ENCODE measurements at places on chromosomes 13 and 19.

DNA sequence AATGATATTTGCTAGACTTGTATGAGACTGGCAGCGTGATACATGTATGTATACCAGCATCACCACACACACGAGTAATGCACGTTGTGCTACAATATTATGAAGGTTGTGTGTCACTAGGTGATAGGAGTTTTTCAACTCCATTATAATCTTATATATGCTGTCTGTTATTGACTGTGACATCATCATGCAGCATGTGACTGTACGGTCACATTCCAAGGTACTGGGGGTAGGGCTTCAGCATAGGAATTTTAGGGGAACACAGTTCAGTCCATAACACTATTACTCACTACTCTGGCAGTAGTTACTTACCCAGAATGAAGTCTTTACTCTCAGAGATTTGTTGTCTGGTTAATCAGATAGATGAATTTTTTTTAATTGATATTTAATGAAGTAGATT, 91.1 kb downstream of the CDK8 start:
- DNase-seq: no peak

DNA sequence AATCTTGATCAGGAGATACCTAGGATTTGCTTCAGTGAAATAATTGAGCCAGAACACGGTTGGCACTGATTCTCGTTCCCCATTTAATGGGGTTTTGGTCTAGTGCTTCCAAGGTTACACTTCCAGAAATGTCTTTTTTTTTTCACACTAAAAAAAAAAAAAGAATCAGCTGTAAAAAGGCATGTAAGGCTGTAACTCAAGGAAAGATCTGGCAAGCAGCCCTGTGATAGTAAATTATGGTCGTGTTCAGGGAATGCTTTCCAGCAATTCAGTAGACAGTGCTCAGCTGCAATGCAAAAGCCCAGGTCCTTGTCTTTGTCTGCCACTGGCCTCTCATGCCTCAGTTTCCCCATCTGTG, 27.2 kb upstream of the NDUFS7 start:
- no peak for DNase-seq

- peak; percentile 74 for DNase-seq
These were observed 7.0 kb upstream of the REXO1 start for GRCh38 chr19:1855040-1855827.

- no peak for DNase-seq
These were observed 259.2 kb downstream of the RFC3 start for GRCh38 chr13:34076943-34077703.

DNA sequence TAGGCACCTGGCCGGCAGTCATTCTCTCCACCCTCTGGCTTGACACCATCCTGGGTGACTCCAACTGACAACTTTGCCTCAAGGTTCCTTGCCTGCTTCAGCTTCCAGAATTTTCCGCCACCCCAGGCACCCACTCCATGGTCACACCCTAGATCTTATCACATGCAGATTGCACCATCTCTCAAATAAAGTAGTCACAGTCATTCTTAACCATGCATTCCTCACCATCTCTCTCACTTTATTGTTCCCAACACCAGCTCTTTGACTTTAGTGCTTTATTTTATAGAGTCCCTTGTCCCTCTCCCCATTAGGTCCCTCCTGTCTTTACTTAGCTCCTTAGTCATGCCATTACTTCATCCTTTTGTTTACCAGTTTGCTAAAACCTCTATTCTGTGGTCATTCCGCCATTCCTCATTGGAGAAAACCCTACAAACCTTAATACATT, 351.7 kb downstream of the SPRY2 start:
- no peak for DNase-seq

- no peak for DNase-seq
These were observed 78.0 kb downstream of the STARD13 start for GRCh38 chr13:33207615-33207961.

DNA sequence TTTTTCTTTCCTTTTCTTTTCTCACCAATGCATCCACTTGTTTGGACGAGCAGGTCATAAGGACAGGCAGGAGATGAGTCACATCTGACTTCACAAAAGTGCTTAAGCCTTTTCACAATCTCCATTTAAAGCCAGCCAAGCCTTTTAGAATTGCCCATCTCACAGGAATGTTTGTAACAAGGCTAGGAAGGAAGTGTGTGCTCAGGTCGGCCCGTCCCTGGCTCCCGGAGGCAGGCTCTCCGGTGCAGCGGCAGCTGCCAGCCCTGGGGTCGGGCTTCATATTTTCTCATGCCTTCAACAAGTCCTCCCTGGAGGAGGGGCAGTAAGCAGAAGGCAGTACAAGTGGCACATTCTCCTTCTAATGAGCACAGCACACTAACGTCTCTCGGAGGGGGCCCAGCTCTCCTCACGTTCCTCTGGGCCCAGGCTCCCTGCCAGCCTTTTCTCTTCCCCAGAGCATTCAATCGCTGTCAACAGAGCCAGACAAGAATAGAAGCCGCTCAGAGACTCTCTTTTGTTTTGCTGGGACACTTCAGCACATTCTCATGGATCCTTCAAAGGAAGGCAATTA, 180.5 kb downstream of the COL4A1 start:
- no peak for DNase-seq

- no peak for DNase-seq
These were observed 9.3 kb upstream of the SYT5 start for GRCh38 chr19:55189403-55189835.

GRCh38 chr13:42968906-42969305, 23.1 kb downstream of the EPSTI1 start:
- DNase-seq: no peak

- DNase-seq: no peak
These were observed 278.7 kb downstream of the GPC6 start for GRCh38 chr13:93505104-93505952.

DNA sequence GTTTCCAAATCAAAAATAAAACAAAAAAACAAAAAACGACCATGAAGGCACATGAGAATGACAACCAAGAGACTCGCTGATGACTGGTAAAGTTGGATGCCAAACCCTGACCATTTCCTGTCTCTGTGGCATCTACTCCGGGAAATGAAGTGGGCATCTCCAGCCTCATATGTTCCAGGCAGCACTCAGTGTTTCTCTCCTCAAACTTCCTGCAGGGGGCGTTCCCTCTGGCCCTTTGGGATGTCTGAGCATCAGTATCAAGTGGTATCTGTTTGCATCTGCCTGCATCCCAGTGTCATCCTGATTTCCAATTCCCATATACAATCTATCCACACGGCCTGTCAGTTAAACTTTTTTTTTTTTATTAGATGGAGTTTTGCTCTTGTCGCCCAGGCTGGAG, 9.8 kb upstream of the SIGLEC12 start:
- no peak for DNase-seq

GRCh38 chr19:56367829-56368711, 25.3 kb downstream of the ZNF582 start:
- DNase-seq: peak; percentile 47

DNA sequence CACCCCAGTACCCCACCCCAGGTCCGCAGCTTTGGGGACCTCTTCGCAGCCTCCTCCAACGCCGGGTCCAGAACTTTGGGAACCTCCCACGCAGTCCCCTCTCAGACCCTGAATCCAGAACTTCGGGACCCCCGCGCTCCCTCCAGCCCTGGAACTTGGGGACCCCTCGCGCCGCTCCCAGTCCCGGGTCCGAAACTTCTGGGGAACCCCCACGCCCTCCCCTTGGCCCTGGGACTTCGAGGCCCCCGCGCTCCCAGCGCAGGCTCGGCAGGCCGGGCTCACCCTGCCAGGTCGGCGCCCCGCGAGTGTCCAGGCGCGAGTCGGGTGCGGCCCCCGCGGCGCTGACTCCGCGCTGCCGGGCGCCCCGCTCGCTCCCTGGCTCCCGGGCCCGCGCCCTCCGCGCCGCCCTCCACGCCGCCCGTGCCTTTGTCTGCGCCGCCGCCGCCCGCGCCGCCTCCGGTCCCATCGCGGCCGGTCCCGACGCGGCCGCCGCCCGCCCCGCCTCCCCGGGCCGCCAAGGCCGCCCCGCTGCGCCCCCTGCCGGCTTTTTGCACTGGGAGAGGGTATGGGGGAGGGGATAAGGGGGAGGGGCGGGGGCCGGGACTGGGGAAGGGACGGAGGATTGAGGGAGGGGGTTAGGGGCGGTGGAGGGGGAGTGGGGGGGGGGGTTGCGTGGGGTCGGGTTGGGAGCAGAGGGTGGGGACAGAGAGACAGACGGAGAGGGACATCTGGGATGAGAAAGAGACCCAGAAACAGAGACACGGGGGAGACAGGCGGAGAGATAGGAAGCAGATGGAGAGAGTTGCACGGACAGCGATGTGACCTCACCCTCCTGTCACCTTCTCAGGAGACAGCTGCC, at the start of gene HOMER3:
Gene HOMER3 (minus strand): TSS at position 449 of the 859 bp plus-strand sequence. CDS start 2,235 bp downstream, outside the sequence.
- peak; percentile 80 for DNase-seq

DNA sequence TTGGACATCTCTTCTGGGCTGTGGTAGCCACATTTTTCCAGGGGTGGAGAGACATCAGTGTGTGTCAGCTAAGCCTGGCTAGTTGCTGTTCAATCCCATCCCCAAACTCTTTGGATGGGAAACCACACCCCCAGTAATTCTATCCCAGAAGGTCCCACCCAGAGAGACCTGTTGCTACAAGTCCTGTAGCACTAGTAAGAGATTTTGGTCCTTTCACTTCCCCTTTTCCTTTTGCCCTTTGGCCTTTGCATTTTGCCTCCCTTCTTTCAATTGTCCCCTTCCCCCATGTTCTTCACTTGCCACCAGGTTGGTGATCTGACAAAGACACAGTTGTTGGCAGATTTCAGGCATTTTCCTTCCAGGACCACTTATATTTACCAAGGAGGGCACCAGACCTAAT, 3.8 kb downstream of the CBY2 start:
- no peak for DNase-seq

DNA sequence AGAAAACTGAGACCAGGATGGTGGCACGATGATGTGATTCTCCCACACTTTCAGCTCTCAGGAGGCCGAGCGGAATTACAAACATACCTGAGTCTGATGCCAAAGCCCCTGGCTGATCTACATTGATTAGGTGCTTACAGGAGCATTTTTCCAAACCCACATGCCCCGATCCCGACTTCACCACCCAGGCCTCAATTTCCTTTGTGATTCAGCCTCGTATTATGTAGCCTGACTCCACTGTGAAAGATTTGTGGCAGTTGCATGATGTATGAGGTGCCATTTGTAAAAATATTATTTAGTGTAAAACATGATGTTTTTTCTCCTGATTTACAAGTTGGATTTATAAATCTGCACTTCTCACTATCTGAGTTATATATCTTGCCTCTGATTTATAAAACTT, 118.0 kb downstream of the TSHZ3 start:
- DNase-seq: no peak

- DNase-seq: no peak
These were observed 18.7 kb upstream of the AURKC start for GRCh38 chr19:57212109-57212508.

- no peak for DNase-seq
These were observed 99.3 kb downstream of the WDFY2 start for GRCh38 chr13:51683597-51683996.

- no peak for DNase-seq
These were observed 12.9 kb downstream of the N4BP2L1 start for GRCh38 chr13:32415019-32415418.

DNA sequence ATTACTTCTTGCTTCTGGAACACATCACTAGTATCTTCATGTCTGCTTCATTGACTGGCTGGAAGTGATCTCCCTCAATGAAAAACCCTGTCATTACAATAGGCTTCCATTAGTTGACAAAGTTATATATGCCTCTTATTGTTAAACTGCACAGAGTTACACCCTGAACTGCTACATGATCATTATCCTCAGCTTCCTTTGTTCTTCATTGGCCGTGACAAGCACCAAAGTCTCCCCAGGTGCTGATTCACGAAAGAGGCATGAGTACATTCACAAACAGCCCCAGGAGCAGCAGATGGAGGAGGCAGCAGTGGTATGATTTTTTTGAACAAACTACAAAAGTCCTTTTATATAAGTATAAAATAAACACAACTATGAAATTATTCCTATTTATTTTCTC, 51.4 kb downstream of the VWA8 start:
- DNase-seq: no peak

DNA sequence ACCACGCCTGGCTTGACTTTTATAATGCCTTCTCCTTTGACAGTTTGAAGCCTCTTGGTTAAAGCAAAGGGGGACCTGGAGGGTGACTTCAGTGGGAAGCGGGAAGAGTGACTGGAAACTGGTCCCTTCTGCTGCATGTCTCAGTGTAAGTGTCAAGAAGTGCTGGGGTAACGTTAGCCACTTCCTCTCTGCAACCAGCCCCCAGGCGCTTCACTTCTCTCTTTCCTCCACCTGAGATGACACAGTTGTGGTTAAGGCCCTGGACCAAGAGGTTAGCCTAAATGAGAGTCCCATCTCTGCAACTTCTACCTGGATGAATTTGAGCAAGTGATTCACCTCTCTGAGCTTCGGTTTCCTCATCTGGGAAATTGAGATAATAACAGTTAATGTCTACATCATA, 16.3 kb downstream of the LEUTX start:
- DNase-seq: no peak

DNA sequence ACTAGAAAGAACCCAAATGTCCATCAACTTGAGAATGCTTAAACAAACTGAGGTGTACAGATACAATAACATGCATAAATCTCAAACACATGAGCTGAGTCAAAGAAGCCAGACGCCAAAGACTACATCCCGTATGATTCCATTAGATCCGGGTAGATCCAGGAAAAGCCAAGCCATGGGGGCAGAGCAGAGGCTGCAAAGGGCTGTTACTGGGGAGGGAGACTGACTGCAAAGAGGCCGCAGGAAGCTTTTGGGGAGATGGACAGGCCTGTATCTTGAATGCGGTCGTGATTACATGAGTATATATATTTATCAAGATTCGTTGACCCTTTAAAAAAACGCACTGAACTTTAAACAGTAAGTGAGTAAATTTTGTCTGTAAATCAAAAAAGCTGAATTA, 28.7 kb downstream of the GGACT start:
- no peak for DNase-seq

DNA sequence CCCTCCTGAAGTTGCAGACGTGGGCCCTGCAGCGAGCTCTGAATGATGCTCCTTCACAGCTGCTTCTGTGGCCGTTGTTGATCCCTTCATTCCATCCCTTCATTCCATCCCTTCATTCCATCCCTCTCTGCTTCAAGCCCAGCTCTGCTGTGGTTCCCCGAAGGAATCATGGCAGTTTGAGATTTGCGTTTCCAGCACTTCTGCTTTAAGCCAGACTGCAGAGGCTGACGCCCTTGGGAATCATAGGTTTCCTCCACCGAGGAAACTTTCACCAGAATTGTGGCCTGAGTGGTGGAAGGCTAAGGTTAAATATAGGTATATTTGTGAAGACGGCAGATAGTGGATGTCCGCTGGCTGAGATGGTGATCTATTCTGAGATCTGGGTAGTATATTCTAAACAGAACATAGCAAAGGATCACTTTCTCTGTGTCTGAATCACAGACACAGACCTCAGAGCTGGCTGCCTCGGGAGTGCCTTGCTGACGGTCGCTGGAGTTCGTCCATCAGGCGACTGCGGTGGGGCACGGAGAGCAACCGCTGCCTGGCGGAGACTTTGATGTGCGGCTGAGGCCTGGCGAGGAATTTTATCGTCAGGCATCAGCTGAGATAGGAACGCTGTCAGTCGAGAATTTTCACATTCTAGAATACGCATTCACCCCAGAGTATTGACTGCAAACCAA, 42.8 kb upstream of the DCUN1D2 start:
- DNase-seq: no peak

Data from stimulated activated effector memory CD8-positive, alpha-beta T cell treated with anti-CD3 and anti-CD28 coated beads, Interleukin-12 subunit alpha, Interleukin-12 subunit beta, amount 100 ng/mL, for 72 hours (primary cell).